ENCODE measurements at places on chromosomes 4 and X.

DNA sequence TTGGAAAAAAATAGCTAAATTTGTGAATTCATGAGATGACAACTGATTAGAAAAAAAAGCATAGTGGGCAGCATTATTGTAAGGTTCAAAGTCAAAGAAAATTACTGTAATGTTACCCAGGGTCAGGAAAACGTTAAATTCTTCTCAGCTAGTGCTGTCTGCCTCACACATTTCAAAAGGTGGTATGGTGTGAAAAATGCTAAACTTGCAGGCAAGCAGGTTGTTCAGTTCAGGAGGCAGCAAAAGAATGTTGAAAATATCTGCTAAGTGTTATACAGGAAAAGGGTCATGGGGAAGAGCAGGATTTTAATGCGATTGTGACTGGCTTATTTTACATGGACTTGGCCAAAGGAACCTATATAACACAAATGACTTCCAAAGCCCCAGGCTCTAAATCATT, 232.5 kb upstream of the NDST3 start:
- DNase-seq = no peak

GRCh38 chrX:19750028-19750782, 137.2 kb downstream of the SH3KBP1 start:
- no peak for DNase-seq

DNA sequence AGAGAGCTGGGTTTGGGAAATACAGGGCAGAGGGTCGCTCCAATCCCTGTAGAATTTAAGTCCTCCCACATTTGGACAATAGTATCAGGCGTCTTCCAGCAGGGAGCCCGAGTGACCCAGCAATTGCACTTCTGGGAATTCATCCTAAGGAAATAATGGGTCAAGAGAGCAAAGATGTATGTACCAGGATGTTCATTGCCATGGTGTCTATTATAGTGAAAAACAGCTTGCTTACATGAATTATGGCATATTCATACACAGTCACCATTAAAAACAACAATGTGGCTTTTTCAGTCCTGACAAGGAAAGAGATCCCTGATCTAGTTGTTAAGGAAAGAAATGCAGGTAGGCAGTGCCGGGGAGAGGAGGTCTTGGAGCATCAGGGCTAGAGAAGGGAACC, 167.7 kb downstream of the PJA1 start:
- DNase-seq = no peak

DNA sequence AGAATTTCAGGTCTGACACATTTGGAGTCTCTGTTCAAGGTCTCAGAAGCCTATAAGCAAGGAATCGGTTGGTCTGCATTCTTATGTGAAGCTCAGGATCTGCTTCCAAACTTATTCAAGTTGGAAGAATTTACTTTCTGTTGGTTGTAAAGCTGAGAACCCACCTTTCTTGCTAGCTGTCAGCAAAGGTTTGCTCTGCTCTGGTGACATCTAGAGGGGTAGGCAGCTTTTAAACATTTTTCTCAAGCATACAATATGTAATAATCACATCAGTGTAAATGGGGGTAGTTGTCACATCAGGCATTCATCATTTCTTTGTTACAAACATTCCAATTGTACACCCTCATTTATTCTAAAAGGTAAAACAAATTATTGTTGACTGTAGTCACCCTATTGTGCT, 935.2 kb downstream of the TRAM1L1 start:
- DNase-seq = no peak
